ENCODE measurements at places on chromosomes 12 and 14. TPM values are rescaled to one million over a fixed set of nuclear protein-coding genes. Genes with fewer than 3 reads are reported as not detected.

GRCh38 chr12:80559766-80560165 is 115.7 kb downstream of the PTPRQ start:
- H3K27me3 ChIP-seq: no peaks in the 10 kb centered on the region
- H3K4me1 ChIP-seq: no peaks in the 10 kb centered on the region
- H3K36me3 ChIP-seq: no peaks in the 10 kb centered on the region
- no peak overlapping the region for H3K27ac ChIP-seq
- no peak for DNase-seq

Gene AQP6
- not detected for total RNA-seq

Gene PLEKHH1
- total RNA-seq: 0.15 TPM

Gene PGF
- total RNA-seq: not detected

DNA sequence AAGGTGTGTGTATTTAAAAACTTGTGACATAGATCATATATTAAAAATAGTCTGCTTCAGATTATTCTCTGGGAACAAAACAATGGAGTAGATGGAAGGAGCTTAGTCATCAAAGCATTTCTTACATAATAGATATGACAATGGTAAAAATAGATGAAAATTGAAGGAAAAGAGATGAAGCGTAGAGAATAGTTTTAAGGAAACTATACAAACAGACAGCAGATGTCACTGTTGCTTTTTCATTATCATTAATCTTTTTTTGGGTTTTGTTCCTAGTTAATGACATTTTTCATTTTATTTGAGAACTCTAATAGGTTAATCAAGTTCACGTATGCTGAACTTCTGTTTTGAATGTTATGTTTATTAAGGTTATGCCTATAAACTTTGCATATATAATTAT is 149.2 kb upstream of the FBXO33 start:
- H3K27me3 ChIP-seq: no peaks in the 10 kb centered on the region
- DNase-seq: no peak
- H3K4me1 ChIP-seq: no peaks in the 10 kb centered on the region
- no peaks in the 10 kb centered on the region for H3K36me3 ChIP-seq
